ENCODE measurements at places on chromosomes 3 and 15.

DNA sequence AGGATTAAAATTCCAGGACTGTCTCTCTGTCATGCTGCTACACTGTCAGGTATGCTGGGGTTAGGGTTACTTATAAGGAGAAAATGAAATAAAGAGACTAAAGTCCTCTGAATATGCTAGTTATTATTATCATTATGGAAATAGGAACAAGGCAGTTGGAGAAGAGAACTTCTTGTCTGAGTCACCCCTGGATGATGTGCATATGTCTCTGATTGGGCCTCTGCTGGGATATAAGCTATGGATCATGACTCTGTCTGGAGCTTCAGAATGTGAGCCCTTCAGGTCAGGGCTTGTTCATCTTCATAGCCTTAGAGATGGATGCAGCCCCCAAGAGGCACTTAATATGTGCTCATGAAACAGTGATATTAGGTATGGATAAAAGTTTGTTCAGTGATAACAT lies 569.6 kb downstream of the EPHB1 start:
- DNase-seq: no peak

GRCh38 chr3:17175187-17175807 lies 290.5 kb downstream of the PLCL2 start:
- no peak for DNase-seq

DNA sequence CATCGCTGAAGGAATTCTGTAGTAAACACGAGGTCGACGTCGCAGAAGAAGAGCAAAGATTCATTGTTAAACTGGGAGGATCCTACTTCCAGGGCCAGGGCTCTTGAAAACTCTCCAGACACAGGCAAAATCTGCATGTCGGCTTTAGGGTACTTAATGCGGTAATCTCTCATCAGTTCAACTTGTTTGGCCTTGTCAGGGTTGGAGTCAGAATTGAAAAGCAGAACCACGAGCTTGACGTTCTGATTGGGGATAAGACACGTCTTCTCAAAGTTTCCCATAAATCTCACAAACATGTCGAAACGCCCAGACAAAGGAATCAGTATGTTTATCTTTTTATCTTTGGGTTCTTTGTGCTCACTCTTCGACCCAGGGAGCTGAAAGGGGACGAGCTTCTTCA lies 74.0 kb downstream of the CHSY1 start:
- no peak for DNase-seq

DNA sequence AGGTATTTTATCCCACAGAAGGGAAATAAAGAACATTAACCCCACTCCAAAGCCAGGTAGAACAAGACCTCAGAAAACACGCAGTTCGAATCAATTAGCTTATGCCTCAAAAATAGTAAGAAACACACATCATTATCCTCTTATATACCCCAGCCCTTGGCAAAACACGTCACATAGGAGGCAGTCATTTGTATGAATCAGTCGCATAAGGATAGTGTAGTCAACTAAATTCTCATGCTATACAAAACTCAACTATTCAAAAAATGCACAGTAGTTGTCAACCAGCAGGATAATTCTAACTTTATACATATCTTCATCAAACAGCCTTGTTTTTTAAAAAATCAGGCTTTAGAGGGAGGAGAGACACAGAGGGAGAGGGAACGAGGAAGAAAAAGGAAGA lies 298.4 kb downstream of the FOXP1 start:
- no peak for DNase-seq

GRCh38 chr15:40282147-40282868 lies 556 bp downstream of the ANKRD63 start:
- peak; percentile 55 for DNase-seq

DNA sequence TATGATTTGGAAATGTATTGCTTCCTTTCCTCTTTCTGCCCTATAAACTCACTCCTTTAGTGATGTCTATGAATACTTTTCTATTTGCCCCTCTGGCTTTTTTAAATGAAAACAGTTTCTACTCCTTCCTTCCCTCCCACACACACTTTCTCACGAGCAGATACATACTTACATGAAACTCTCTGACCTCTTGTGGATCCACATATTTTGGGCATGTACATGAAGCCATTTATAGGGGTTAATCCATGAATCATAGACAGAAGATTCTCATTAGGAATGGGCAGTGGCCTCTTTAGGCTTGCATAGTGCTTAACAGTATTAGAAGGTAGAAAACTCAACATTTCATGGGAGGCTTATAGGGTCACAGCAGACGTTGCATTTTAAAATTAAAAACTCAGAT lies 24.8 kb downstream of the ANAPC13 start:
- DNase-seq: no peak

DNA sequence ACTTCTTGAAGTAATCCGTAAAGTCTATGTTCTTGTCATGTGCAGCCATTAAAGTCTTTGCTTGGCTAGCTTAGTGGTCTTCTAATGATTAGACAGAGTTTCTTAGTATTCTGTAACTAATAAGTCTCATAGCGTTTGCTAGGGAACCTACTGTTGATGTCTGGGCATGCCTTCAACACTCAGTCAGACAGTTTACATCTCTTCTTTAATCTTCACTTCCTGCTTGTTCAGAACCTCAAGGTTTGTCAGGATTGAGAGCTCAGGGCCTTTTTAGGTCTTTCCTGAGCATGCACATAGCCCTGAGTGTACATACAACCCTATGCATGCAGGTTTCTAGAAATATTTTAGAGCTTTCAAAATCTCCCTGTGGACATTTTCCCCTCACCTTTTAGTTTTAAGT lies 426.3 kb downstream of the AGBL1 start:
- DNase-seq: no peak

DNA sequence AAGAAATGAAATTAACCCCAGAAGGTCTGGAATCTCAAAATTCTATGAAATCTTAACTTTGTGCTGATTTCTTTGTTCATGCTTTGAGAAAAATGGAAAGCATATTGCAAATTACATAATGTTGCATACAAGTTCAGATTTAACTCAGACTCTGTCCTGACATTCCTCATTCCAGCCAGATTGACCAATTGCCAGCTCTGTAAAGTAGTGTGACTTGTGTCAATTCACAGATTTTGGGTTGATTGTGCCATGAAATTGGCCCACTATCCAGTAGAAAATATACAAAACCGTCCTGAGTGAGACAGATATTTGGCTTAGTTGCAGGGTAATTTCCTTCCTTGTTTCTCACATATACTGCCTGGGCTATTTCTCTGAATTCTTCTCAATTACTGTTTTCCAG lies 1312.6 kb downstream of the ROBO1 start:
- no peak for DNase-seq

DNA sequence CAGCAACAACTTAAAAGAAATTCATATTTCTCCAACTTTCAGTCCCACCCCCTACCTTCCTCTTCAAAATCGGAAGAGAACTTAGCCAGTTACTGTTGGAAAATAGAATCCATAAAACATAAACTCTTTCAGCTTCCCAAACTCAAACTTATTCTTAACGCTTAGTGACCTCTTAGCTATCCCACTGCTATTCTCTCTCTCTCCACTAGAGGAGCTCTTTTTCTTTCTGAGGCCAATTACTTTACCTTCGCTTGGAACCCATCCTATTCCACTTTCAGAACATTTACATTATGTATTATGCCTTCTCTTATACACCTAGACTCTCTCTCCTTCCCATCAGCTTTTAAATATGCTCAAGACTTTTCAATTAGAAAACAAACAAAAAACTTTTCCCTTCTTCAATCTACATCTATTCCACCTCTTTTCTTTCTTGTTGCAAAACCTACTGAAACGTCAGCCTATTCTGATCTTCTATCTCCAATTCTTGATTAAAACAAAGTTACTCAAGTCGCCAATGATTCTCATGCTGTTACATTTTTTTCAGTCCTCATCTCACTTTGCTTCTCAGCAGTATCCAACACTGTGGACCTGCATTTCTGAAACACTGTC lies 13.4 kb upstream of the GHSR start:
- no peak for DNase-seq

DNA sequence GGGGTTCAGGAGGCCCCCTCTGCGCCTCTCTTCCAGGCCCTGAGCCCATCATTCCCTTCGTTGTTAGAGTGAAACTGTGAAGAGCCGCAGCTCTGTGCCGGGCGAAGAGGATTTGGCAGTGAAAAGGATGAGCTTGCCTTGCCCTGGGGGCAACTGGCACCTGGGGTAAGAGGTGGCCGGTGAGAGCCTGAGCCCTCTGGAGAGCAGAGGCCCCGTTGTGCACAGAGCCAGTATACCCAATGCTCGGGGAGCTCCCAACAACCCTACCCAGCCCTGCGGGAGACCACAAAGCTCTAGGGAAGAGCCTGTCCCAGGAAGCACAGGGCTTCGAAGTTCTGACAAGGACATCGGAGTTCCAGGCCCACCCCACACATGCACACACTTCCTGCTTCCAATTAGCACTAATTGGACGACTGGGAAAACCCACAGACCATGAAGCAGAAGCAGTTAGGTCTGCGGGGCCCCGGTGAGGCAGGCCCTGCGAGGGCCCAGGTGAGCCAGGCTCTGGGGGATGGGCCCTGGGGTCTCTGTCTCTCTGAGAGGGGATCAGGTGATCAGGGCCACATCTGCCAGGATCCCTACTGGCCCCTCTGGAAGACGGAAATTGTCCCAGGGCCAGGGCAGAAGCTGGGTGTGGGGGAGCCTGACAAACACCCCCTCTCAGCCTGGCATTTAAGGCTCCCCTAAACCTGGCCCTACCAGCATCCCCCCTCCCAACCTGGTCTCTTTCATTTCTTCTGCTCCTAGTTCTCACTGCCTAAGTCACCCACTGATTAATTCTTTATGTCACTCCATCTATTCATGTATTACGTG lies 27.9 kb upstream of the SFMBT1 start:
- no peak for DNase-seq

- DNase-seq: no peak
Measured at GRCh38 chr3:12484983-12485327, 675 bp downstream of the TSEN2 start.

- DNase-seq: no peak
Measured at GRCh38 chr15:70856884-70857561, 3.1 kb upstream of the LARP6 start.

DNA sequence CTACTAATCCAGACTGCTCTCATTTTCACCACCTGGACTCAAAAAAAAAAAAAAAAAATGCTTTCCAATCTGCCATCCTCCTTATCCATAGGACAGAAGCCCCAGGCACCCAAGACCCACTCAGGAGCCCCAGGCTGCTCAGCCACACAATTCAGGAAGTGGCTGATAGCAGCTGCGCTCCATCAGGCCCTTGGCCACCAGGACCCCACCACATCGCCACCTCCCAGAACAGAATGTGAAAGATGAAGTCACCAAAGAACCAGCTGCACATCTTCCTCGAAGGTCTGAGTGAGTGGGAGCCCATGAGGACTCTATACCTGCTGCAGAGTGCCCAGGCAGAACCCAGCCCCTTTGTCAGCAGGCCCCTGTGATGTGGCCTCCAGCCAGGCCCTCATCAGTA lies 19.5 kb downstream of the POC1A start:
- peak; percentile 23 for DNase-seq

DNA sequence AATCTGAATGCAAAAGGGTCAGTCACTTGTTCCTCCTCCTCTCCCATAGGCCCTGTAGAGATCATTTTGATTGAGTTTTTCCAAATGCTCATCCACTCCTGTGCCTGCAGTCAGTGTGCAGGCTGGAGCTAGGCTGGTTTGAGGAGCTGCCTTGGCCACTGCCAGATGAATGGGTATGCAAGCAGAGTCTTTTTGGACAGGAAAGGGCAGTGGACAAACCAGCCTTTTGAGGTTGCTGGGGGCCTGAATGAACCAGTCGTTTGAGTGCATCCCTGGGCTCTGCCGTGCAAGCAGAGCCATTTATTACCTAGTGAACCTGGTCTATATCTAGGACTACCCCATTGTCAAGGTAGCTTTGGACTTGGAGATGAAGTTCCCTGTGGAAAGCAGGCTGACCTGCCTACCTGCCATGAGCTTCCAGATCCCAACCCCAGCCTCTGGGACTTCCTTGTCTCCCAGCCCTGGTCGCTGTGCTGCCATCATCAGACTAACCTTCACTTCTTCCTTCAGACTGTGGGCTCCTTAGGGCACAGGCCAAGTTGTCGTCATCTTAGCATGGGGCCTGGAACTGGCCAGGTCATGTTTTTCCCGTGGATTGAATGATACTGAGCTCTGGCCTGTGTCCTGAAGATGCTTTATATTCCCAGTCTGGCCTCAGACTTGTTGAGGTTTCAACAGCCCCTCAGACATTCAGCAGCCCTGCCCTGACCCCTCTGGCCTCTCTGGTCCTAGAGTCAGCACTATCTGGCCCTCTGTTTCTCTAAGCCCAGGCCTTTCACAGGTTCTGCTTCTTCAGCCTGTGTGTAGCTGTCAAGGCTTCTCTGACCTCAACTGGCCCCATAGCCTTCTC lies 55.5 kb upstream of the PRR23C start:
- DNase-seq: no peak

DNA sequence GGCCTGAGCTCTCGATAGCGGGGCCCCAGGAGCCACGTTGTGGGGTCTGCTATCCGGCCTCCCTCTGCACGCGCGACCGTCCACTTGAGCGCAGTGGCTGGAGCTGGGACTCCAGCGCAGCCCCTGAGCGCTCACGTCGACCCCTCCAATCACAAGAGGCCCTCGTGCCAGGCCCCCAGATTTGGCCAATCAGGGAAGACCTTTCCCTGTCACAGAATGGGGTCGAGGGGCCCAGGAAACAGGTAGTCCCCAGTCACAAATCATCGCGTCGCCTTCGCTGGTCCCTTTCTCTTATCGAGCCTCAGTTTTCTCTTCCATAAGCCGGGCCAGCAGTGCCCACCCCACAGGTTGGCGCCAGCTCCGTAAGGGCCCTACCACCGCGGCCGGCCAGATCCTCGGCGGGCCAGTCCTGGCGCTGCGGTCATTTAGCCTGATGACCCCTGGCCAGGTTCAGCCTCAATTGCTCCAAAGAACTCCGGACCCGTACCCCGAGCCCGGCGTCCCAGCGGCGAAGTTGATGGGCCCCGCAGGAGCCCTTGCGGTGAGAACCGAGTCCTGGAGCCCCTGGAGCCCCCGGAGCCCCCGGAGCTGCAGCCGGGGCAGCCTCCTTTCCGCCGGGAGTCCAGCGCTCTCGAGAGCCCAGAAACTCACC lies 435 bp downstream of the ALDH1L1 start:
- DNase-seq: no peak

GRCh38 chr3:141401095-141401494 lies 32.8 kb downstream of the ZBTB38 start:
- DNase-seq: no peak

GRCh38 chr3:151044706-151045105 lies 40.8 kb upstream of the MED12L start:
- DNase-seq: no peak

DNA sequence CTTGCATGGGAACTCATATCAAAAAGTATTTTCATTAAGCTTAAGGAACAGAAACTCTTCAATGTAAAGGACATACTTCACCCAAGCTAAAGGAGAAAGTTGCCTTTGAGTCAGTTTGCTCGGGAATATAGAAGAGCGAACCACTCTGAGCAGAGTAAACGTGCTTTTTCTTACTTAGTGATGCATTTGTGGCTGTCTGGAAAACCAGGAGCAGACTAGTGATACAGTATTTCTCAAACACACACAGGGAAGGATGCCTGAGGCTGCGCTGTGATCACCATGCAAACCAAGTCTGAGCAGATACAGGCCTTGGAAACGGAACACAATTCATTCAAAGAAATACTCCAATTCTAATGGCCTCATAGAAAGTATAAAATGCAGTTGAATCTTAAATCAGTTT lies 121.0 kb upstream of the CDIN1 start:
- no peak for DNase-seq

- DNase-seq: no peak
Measured at GRCh38 chr15:65914386-65914785, 45.1 kb downstream of the RAB11A start.

GRCh38 chr3:82128271-82128670 lies 366.8 kb upstream of the GBE1 start:
- DNase-seq: no peak

Measured in GDM1 (cell line).